ENCODE measurements at places on chromosomes 3 and 15.

DNA sequence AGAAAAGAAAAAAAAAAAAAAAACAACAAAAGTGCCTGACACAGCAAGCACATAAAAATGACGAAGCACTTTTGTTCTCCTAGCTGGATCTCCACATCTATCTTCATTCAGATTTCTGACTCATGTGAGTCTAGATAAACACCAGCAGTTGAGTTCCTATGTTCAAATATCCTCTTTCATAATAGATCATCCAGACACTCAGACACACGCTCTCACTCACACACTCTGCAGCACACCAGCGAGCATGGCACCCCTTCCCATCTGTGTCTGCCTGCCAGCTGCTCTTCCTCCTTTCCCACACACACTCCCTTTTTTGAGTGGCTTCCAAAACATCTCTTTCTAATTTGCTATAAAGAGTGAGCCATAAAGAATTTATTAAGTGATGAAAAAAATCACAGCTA lies 19.8 kb upstream of the CELF6 start:
- no peak for DNase-seq

DNA sequence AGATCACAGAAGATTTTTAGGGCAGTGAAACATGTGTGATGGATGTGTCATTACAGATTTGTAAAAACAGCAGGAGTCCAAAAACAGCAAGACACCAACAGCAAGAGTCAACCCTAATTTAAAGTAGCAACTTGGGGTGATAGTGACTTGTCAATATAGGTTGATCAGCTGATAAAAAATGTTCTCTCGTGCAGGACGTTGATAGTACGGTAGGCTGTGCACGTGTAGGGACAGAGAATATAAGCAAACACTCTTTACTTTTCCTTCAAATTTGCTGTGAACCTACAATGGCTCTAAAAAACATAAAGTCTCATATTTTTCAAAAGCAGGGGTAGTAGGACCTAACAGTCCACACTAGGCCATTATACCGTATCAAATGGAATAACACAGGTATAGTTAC lies 120.8 kb downstream of the STAG1 start:
- DNase-seq = no peak

GRCh38 chr3:172824229-172824628 lies 73.7 kb downstream of the ECT2 start:
- DNase-seq = no peak

DNA sequence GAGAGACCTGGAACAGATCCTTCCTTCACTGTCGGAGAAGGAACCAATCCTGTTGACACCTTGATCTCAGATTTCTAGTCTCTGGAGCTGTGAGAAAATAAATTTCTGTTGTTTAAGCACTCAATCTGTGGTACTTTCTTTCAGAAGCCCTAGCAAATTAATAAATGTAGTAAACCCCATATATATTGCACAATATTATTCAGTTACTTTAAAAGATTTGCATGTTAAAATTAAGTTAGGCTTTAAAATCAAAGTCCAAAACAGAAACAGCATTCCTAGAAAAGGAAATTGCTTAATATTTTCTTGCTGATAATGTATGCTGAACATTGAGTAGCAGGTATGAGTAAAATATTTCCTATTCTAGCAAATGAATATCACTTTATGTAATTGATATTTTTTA lies 113.2 kb downstream of the LEKR1 start:
- DNase-seq = no peak

DNA sequence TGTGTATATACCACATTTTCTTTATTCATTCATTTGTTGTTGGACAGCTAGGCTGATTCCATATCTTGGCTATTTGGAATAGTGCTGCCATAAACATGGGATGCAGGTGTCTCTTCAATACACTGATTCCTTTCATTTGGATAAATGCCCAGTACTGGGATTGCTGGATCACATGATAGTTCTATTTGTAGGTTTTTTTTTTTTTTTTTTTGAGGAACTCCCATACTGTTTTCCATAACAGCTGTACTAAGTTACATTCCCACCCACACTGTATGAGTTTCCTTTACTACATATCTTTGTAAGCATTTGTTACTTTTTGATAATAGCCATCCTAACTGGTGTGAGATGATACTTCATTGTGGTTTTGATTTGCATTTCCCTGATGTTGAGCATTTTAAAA lies 437.7 kb downstream of the DIPK2A start:
- DNase-seq = no peak

- DNase-seq = no peak
Observed at GRCh38 chr15:43436395-43436794, 56.6 kb downstream of the TP53BP1 start.

GRCh38 chr15:64883997-64884511 lies 27.6 kb upstream of the ANKDD1A start:
- DNase-seq = peak; percentile 67

DNA sequence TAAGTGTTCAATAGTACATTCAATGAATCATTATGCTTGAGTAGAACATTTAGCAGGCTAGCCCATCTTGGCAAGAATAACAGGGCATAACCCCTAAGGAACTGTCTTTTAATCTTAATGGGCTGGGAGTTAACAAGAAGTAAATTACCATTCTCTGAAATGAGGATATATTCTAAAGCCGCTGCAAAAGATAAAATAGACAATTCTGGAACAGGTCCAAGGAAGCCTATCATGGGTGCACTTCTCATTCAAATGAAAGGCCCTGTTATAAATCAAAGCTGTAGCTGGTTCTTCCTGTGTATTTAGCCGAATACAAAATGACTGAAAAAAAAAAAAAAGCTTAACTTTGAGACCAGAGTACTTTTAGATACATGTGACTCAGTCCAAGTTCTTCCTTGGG lies 15.6 kb downstream of the MTHFS start:
- no peak for DNase-seq

- DNase-seq = no peak
Observed at GRCh38 chr15:47711655-47712054, 5.7 kb upstream of the SEMA6D start.

- DNase-seq = no peak
Observed at GRCh38 chr3:10599017-10599416, 93.6 kb upstream of the ATP2B2 start.

- DNase-seq = no peak
Observed at GRCh38 chr15:28955160-28955992, 69.6 kb downstream of the APBA2 start.

DNA sequence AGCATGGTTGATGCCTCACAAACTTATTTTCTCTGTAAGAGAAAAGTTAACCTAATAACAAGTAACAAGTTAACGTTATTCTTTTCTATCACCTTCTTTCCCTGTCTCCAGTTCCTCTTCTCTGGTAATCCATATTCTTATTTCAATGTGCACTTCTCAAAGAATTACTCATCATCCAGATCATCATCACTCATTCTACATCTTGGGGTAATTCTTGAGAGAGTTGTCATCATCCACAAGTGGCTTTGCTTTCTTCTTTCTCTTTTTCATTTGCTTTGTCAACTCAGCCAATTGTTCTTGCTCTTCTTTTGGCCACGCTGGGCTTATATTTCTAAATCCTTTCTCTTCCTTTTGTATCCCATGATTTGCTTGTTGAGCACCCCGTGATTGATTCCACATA lies 20.8 kb upstream of the RNF111 start:
- DNase-seq = no peak

DNA sequence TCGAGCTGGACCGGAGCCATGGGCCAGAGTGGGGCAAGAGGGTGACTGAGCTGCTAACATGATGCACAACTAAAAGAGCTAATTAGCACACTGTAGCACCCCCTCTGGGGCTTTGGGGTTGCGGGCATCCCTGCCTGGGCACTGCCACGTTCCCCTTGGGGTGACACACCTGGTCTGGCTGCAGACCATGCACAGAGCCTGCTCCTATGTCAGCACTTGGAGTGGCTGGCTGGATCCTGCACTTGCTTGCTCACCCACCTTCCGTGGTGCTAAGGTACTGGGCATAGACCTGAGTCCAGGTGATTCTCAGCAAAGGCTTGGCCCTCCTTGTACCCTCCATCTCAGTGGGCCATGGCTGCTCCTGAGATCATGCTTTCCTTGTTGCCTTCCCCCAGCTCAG lies 12.8 kb upstream of the SPTBN5 start:
- no peak for DNase-seq

GRCh38 chr3:171462224-171462623 lies 2.0 kb upstream of the TNIK start:
- no peak for DNase-seq

GRCh38 chr3:48756640-48757039 lies 39.6 kb upstream of the IP6K2 start:
- no peak for DNase-seq

GRCh38 chr15:35181538-35181937 lies 96.4 kb upstream of the NANOGP8 start:
- no peak for DNase-seq

GRCh38 chr15:70037292-70037640 lies 60.5 kb downstream of the TLE3 start:
- DNase-seq = no peak

DNA sequence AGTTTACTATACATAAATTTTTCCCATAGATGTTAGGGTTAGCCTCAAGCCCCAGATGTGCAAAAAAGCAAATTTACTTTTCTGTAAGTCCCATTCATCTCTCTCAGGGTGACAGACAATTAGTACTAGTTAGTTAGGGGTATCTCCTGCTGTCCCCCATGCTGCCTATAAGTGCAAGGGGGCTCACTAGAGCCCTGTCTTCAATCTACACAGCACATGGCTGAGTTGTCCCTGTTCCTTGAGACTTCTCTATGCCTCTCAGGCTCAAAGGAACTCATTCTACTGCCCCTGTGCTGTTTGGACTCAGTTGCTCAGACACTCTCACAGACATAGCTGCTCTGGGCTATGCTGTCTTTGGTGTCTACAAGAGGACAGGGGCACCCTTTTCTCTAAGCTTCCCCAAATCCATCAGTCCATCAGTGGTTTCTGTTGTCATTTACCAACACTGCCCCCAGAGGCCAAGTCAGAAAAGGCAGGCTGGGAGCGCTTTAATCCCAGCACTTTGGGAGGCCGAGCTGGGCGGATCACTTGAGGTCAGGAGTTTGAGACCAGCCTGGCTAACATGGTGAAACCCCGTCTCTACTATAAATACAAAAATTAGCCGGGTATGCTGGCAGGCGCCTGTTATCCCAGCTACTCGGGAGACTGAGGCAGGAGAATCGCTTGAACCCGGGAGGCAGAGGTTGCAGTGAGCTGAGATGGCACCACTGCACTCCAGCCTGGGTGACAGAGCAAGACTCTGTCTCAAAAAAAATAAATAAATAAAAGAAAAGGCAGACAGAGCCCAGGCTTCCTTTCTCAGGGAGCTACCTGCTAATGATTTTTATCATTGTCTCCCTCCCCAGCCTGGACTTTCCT lies 31.4 kb upstream of the PRTG start:
- DNase-seq = peak; percentile 21

- DNase-seq = no peak
Observed at GRCh38 chr15:41832875-41833274, 5.0 kb downstream of the JMJD7 start.

DNA sequence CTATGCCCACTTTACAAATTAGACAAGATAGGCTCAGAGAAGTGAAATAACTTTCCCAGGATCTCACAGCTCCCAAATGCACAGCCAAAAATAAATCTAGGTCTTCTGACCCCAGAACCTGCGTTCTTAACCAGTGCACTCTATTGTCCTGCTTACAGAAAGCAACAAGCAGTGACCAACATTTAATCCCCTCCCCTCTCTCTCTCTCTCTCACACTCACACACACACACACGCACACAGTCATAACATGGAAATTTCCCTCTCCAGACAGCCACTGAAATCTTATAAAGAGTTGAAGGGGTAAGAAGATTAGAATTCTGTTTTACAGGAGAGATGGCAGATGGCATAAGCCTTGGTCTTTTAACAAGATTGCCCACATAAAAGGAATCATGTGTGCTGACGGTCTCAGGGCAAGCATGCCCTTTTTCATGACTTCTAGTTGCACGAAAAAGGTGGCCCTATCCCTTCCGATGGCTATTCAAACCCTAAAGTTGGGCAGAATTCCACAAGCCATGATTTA lies 29.4 kb downstream of the EOGT start:
- no peak for DNase-seq

DNA sequence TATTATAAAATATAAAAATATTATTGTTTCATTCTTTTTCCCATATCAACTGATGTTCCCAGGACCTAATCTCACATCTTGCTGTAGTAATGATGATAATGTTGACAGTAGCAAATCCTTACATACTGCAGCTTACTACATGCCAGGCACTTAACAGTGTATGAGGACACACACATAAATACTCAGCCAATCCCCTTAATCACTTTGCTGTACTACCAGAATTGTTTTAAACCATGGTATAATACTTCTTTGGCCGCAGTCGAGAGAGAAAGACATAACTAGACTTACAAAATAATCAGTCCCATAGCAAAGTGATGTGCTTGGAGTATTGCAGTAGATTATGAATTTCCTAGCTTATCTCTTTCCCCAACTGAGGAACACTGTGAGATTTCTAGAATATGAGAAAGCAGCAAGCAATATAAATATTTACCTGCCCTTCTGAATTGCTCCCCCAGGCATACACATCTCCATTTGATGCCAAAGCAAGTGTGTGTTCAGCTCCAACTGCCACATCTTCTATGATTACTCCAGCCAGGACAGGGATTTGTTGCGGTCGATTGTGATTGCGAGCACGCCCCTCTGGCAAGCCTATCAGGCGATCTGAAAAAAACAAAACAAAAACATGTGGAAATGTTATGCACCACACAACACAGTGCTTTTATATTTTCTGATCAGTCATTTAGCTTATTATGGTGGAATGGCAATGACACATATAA lies 33.0 kb downstream of the FBXL22 start:
- DNase-seq = no peak

- DNase-seq = no peak
Observed at GRCh38 chr3:140922634-140923033, 19.0 kb upstream of the SLC25A36 start.

DNA sequence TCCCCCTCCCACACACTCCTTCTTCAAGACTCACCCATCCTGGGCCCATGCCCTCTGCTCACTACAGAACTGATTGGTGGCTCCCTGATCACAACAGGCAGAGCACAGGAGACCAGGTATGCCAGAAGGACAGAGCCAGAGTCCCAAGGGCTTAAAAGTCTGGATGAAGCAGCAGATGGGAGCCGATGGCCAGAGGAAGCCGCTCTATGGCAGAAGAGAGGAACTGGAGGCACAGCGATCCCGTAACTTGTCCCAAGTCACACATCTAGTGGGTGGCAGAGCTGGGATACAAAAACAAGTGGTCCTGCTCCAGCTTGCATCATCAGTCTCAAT lies 20.7 kb downstream of the ITGA11 start:
- no peak for DNase-seq

DNA sequence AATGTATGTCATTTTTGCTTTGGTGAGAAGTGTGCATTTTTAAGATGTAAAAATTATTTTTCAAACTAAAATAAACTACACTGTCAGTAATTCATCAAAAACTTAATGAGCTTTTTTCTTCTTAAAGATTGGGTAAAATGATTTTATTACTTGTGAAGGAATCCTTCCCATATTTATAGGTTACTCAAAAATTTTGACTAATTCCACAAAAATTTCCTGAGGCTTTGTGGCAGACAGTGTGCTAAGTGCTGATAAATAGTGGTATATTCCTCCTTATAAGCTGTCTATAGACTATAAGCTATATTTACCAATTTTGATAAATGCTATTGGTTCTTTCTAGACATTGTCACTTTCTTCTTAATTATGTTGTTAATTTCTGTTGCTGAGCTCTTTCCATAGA lies 284.5 kb upstream of the SEMA6D start:
- no peak for DNase-seq

Data from pancreas (tissue), 10 donors.